ENCODE measurements at places on chromosomes 12 and 14.

DNA sequence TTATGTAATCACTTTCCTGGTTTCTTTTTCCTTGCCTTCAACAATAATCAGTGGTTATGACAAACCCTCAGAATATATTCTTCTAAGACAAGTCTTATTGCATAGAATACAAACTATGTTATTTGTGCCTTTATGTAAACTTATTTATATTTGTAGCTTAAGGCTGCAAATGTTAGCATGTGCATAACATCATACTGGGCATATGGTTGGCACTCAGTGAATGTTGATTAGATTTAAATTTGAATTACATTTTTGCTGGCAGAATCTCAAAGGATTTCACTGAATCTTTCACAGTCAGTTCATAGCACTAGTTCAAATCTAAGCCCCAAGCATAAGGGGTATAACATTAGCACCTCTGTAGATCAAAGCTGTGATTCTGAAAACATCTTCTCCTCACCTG, 113.2 kb upstream of the AEBP2 start:
- no peak for DNase-seq

DNA sequence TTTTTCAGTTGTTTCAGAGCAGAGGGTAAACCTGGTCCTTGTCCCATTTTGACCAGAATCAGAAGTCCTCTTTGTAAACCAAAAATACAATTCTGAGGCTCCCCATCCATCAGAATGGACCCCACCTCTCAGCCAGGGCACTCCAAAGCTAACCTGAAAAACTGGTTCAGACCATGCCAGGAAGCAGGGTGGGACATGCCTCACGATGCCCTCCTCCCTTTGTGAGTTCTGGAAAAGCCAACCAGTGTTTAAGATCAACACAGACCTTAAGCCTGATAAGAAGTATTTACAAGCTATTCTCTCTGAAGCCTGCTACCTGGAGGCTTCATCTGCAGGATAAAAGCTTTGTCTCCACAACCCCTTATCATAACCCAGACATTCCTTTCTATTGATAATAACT, 35.4 kb downstream of the TNFAIP2 start:
- no peak for DNase-seq

DNA sequence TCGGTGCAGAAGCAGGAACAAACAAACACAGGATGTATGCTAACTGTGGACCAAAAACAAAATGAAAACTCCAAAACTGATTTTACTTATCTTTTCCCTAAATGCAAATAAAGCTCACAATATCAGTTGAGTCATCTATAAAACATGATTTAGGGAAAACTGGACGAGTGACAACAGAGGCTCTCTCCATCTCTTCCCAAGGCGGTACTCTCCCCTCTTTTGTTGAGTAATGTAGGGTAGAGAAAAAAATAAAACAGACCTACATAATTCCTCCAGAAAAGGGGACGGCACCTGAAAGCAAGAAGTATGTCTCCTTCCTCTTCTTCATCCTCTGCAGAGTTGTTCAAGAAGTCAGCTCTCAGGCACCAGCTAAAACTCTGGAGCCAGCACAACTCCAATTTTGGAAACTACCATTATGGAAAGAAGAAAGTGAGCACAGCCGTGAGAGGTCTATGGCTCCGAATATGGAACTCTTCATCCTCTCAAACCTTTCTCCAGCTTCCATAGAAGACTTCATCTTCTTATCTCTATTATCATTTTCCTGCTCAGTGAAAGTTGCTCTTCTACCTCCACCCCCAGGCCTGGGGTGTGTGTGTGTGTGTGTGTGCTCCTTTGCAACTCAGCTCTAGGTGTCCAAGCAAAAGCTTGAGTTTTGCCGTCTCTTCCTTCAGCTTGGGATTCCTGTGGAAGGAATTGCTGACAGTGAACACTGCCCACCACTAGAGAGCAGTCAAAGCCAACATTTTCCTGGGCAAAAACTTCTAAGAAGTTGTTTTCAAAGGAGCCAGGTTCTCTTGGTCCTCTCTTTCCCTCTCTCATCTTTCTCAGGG, 155.4 kb downstream of the DIO2 start:
- no peak for DNase-seq

- peak; percentile 28 for DNase-seq
Measured at GRCh38 chr12:121465921-121466793, 66.2 kb downstream of the RNF34 start.

DNA sequence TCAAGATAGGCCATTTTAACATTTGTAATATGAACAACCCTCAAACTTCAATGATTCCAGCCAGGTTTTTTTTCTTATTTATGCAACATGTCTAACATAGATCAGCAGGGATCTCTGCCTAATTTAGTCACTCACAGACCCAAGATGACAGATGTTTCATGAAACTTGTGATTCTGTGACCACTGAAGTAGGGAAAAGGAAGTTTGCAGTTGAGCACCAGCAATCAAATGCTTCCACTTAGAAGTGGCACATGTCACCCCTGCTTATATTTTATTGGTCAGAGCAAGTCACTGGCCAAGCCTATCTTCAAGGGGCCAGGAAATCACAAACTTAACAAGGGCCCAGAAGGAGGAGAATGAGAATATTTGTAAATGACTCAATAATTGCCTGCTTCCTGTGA, 150.6 kb downstream of the BCAT1 start:
- DNase-seq: no peak

DNA sequence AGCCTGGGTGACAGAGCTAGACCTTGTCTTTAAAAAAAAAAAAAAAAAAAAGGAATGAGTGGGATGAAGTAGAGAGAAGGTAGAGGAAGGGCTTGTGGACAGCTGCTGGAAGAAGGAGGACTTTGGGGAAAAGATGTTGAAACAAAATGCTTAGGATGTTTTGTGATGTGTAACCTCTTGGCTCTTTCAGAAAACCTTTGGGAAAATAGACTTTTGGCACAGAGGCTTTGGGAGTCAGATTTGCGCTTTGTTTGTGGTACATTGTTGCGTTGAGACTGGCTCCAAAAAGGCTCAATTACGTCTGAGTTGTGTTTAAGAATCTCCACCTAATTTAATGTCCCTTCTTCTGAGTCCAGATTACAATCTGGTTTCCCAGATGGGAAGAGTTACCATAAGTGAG, 32.9 kb upstream of the SPTLC2 start:
- DNase-seq: no peak

GRCh38 chr12:34354239-34355200, 332.2 kb downstream of the ALG10 start:
- DNase-seq: no peak

DNA sequence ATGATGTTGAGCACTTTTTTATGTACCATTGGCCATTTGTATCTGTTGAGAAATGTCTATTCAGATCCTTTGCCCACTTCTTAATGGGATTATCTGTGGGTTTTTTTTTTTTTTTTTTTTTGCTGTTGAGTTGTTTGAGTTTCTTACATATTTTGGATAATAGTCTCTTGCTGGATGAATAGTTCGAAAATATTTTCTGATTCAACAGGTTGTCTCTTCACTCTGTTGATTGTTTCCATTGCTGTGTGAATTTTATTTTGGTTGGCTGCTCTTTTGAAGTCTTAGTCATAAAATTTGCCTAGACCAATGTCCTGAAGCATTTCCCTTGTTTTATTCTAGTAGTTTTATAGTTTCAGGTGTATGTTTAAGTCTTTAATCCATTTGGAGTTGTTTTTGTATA, 64.5 kb downstream of the CAND1 start:
- DNase-seq: no peak

- DNase-seq: no peak
Measured at GRCh38 chr14:104433401-104434213, 146.0 kb upstream of the C14orf180 start.

GRCh38 chr14:32327255-32327961, 1.7 kb upstream of the AKAP6 start:
- DNase-seq: no peak

GRCh38 chr12:104750061-104750460, 208.0 kb downstream of the SLC41A2 start:
- DNase-seq: no peak

- DNase-seq: no peak
Measured at GRCh38 chr12:107328442-107329133, 235.2 kb upstream of the CRY1 start.

- DNase-seq: no peak
Measured at GRCh38 chr14:44379292-44379977, 127.6 kb downstream of the FSCB start.

DNA sequence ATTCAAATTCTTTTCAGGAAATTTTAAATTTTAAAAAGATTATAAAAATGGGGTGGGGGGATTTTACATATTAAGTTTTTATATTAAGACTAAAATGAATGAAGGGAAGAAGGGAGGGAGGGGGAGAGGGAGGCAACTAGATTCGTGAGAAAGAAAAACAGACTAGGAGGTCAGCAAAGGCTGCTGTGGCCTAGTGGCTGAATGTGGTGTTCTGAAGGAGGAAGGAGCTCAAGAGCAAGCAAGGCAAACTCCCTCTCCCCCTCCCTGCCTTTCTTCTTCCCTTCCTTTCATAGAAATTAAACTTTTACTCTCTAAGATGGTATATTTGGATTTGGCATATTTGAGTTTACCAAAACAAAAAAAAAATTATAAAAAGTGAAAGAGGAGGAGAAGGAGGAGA, 18.1 kb downstream of the DYRK2 start:
- DNase-seq: no peak

DNA sequence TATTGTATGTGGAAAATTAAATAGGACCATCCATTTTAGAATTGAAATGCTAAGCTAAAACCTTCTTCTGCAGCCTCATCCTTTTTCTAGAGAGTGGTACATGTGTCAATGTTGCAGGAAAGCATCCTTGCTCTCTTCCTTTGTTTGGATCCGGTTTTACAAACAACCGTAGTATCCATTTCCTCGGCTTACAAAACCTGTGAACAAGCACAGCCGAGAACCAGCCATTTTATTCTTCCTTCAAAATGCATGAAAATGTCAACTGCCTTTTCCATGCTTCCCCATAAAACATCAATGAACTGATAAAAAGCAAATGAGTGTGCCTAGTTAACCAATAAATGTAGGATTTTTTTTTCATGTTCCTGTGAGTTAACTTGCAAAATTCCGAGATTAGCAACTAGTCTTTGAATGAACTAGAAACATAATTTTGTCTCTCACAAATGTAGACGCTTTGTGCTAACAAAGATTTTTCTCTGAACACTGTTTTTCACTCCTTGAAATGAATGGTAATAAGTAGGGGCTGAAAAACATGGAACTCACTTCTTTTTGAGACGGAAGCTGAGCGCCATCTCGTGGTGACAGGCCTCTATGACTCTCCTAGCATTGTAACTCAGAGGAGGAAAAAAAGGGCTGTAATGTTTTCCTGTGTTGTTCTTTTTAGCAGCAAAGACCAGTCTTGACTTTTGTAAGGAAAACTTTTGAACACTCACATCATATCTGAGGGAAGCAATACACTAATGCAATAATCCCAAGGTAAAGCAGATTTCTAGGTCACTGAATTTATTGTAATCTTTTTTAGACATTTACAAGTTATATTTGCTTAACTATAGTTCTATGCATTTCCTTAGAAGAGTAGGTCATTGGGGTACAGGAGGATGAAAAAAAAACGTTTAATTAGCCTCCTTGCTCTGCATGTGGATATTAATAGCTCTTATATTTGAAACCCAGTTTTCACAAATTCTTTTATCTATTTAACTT, 157.4 kb upstream of the FOXG1 start:
- no peak for DNase-seq

- DNase-seq: no peak
Measured at GRCh38 chr12:94203796-94204195, 55.4 kb downstream of the PLXNC1 start.

- no peak for DNase-seq
Measured at GRCh38 chr14:77278461-77279230, 7.6 kb upstream of the NGB start.

DNA sequence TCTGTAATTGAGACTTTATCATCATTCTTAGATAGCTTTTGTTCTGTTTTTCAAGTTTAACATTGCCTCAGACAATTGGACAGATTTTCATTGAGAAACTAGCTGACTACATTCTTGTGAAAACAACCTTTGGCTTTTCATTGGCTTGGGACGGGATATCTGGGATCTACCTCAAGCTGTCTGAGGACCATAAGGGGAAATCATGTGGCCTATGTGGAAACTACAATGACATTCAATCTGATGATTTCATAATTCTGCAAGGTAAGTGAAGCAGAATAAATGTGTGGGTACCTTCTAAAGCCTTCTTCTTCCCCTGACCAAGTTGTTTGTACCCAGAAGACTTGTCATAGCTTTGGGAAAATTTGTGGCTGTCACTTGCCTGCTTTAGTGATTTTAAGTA, 133.5 kb downstream of the OTOGL start:
- DNase-seq: no peak

GRCh38 chr12:124347335-124347734, 52.4 kb downstream of the RFLNA start:
- DNase-seq: no peak

DNA sequence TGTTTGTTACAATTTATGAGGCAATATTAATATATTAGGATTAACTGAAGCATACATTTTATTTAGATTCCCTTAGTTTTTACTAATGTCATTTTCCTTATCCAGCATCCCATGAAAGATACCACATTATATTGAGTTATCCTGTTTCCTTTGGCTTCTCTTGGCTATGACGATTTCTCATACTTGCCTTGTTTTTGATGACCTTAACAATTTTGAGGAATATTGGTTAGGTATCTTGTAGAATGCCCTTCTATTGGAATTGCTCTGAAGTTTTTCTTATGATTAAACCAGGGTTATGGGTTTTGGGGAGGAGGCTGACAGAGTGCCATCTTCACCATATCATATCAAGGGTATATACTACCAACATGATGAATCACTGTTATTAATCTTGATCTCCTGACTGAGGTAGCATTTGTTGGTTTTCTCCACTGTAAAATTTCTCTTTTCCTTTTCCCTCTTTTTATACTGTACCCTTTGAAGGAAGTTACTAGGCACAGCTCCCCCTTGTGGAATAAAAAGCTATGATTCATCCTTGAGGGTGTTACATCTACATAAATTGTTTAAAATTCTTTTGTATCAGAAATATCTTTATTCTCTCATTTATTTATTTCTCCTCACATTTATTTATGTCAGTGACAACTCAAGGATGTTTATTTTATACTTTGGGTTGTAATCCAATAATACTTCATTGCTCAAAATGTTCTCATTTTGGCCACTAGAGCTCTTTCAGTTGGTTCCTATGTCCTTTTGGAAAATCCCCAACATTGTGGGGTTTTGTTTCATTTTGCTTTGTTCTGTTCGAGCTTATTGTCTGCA, 239.0 kb downstream of the SLC16A7 start:
- no peak for DNase-seq

Measured in activated T-helper 9 cell treated with anti-CD3 and anti-CD28 coated beads, Interleukin-2, amount 50 U/mL, for 16 hours (primary cell).